DMS79 (cell line): ENCODE measurements at places on chromosomes 4 and X.

GRCh38 chr4:23355258-23355657 lies 534.6 kb downstream of the PPARGC1A start:
- no peak for DNase-seq

DNA sequence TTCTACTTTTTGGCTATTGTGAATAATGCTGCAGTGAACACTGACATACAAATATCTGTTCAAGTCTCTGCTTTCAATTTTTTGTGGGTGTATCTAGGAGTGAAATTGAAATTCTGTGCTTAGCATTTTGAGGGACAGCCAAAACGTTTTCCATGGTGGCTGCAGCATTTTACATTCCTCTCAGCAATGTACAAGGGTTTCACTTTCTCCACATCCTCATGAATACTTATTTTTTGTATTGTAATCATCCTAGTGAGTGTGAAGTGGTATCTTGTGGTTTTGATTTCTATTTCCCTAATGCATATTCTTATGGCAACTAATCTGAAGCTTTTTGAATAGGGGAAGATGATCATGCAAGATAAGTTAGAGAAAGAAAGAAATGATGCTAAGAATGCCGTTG lies 40.3 kb downstream of the HSPA4L start:
- DNase-seq = no peak

GRCh38 chr4:86934147-86934770 lies 552 bp upstream of the AFF1 start:
- no peak for DNase-seq

GRCh38 chr4:16642897-16643296 lies 255.5 kb downstream of the LDB2 start:
- no peak for DNase-seq

DNA sequence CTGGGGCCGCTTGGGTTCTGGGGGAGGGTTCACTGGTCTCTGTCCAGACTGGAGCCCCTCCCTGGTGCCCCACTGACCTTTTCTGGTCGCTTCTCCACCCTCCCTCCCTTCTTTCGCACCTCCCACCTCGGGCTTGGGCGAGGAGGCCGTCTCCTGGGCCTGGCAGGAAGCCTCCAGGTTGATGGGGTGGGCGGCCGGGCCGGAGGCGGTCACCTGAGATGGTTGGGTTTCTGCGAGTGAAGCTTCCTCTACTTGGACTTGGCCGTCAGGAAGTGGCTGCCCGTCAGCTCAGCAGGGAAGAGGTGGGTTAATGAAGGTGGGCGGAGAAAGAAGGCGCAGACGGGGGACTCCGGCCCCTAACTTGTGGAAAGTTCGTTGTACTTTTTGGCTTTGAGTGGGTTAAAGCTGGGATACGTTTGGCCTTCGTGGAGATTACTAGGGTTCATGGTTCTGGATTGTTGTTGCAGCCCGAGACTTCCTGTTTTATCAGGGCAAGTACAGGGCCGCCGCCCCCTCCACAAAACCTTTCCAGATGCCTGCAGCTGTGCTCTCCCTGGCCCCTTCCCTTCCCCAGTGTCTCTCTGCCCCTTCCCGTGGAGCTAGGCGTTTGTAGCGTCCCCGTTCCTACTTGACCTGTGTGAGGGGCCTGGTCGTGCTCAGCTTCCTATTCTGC lies 1.2 kb downstream of the AKAP17A start:
- no peak for DNase-seq

- DNase-seq = no peak
Observed at GRCh38 chr4:61299316-61299715, 99.2 kb downstream of the ADGRL3 start.

- DNase-seq = no peak
Observed at GRCh38 chr4:173056710-173057109, 111.9 kb upstream of the GALNT7 start.

DNA sequence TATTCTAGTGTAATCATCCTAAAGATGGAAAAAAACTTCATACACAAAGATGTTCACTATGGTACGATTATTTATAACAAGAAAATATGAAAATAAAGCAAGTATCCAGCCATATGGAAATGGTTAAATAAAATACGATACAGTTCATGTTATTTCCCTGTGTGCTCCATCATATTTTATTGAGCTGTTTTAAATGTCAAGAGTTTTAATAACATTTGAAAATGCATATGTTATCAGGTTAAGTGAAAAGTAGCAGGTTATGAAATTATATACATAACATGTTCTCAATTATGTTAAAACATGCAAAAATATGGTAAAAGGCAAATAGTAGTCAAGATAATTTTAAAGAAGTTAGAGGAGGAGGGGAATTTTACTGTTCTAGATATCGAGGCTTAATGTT lies 192.0 kb downstream of the HNRNPD start:
- no peak for DNase-seq

- DNase-seq = no peak
Observed at GRCh38 chr4:112377594-112378242, 80.5 kb downstream of the ALPK1 start.

DNA sequence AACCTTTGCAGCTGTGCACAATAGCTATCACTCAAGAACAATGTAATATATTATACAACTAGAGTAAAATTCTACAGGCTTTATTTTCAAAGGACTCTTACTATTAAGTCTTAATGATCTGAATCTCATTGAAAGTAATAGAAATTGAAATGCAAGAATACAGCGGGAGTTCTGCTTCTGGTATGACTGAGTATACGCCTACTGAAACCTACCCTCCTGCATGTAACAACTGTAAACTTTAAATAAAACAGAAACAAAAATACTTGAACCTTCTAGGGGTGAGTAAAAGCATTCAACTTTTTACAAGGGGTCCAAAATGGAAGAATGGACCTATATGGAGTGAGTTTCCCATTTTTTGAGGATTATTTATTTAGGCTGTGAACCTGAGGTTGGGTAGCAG lies 13.5 kb downstream of the DCHS2 start:
- DNase-seq = no peak

DNA sequence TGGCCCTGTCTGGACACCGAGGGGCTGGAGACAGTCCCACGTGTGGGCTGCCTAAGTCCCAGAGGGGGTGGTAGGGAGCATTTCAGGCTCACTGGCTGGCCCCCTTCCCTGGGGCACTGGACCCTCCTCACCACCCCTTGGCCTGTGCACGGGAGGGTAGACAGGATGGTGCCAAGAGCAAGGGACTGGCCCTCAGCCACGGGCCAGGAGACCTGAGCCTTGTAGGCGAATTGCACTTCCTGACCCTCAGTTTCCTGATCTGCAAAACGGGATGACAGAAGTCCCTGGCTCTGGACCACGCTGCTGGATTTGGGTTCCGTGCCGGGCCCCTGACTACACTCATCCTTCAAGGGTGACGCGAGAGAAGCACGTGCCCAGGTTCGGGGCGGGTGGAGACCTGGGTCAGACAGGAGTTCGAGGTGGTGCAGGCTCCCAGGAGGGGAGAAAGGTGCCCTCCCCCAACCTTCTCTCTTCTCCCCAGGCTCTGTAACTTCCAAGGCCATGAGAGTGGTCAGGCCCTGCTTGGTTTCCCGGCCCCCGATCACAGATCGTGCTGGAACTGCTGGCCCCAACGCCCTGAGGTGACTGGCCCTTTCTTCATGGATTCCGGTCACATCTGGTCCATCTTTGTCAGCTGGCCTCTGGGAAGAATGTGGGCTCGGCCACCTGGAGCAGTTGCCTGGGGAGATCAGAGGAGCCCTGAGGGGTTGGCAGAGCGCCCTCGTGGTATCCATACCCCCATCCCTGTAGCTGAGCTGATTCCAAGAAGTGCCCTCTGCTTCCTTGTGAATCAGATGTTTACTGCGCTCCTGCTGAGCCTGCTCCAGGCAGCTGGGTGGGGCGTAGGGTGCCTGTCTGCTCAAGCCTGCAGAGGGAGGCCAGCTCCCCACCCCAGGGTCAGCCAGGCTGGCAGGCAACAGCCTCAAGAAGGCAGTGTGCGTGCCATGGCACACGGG lies 3.3 kb downstream of the SH3BP2 start:
- DNase-seq = no peak

GRCh38 chr4:140168474-140168873 lies 14.5 kb upstream of the MAML3 start:
- no peak for DNase-seq
